Motor neuron (in vitro differentiated cells): ENCODE measurements at places on chromosomes 3 and 15. TPM values are rescaled to one million over a fixed set of nuclear protein-coding genes. Genes with fewer than 3 reads are reported as not detected.

Gene PROK2
- 0.20 and 0.38 TPM in 2 replicates for total RNA-seq

Gene MRPL47
- 67.3 and 67.4 TPM in 2 replicates for total RNA-seq

Gene GSK3B
- total RNA-seq, result 63.3 and 70.3 TPM in 2 replicates

Gene NLGN1
- 32.1 and 33.9 TPM in 2 replicates for total RNA-seq

Gene SLC28A1
- total RNA-seq, result 0.05 and 0.10 TPM in 2 replicates

Gene PLA2G4D
- 0.16 and 0.32 TPM in 2 replicates for total RNA-seq

Gene LOXL1
- 35.4 and 38.2 TPM in 2 replicates for total RNA-seq

Gene MOBP
- 0.26 and 0.32 TPM in 2 replicates for total RNA-seq

Gene COL8A1
- 0.05 and 0.38 TPM in 2 replicates for total RNA-seq

Gene SLC51A
- 2.9 and 3.9 TPM in 2 replicates for total RNA-seq

Gene GPR156
- 1.00 and 1.0 TPM in 2 replicates for total RNA-seq

Gene TNIK
- 26.3 and 28.5 TPM in 2 replicates for total RNA-seq

Gene BFSP2
- total RNA-seq, result 0.62 TPM in 1 of 2 replicates, not detected in the other

Gene RBMS3
- total RNA-seq, result 14.7 and 17.2 TPM in 2 replicates

Gene TRAT1
- total RNA-seq, result 0.35 and 1.0 TPM in 2 replicates

Gene LDHAL6B
- total RNA-seq, result 0.56 and 1.0 TPM in 2 replicates

Gene RCN2
- 140 and 145 TPM in 2 replicates for total RNA-seq

Gene SLC9C1
- not detected in 2 replicates for total RNA-seq

Gene TBC1D5
- 56.8 and 59.2 TPM in 2 replicates for total RNA-seq
